T-helper 17 cell (primary cell): ENCODE measurements at places on chromosomes 1 and 21. TPM values are rescaled to one million over a fixed set of nuclear protein-coding genes. Genes with fewer than 3 reads are reported as not detected.

DNA sequence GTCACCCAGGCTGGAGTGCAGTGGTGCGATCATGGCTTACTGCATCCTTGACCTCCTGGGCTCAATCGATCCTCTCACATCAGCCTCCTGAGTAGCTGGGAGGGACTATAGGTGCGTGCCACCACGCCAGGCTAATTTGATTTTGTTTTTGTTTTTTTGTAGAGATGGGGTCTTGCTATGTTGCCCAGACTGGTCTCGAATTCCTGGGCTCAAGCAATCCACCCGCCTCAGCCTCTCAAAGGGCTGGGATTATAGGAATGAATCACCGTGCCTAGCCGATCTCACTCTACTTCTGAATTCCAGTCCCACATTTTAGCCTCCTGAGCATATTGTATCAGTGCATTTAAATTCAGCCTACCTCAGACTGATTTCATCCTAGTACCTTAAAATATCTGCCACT, 1.8 kb downstream of the CTXND2 start:
- DNase-seq: no peak

DNA sequence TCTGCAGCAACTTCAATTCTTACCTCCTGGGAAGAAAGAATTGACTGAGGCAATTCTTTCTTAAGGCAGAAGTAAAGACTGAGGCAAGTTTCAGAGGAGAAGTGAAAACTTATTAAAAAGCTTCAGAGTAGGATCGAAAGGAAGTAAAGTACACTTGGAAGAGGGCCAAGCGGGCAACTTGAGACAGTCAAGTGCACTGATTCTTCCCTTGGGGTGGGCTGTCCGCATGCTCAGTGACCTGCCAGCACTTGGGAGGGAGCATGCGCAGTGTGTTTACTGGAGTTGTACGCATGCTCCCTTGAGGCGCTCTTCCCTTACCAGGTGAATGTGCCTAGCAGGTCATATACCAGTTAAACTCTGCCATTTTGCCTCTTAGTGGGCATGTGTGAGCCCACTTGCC, 55.3 kb upstream of the NBPF3 start:
- no peak for DNase-seq

- no peak for DNase-seq
These were observed 1016.8 kb upstream of the ADGRL4 start for GRCh38 chr1:80023358-80023757.

DNA sequence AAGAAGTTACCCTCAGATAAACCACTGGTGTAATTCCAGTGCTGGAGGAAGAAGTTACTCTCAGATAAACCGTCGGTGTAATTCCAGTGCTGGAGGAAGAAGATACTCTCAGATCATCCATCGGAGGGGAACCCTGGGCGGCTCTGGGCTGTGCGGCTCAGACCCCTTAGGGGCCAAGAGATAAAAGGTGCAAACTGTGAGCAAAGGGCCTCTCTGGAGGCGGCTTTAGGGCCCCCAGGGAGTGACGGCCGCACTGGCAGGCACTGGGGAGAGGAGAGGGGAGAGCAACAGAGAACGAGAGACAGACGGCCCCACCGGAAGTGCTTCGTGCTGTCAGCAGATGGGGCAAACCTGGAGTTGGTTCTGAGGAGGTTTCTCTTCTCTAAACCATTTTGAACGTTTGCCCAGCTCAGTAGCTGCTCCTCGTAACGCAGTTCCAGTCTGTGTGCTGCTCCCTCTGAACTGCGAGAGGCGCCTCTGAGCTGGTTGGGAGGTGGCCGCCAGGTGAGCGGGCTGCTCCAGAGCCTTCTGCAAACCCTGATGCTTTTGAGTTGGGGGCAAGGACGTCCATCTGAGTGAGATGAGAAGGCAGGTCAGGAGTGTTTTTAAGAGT, 62.6 kb upstream of the COL6A1 start:
- no peak for DNase-seq

GRCh38 chr1:63713627-63714481, 60.0 kb upstream of the ROR1 start:
- DNase-seq: no peak

Gene MTARC2
- total RNA-seq: not detected

Gene CCDC17
- total RNA-seq: 5.1 TPM
